ENCODE measurements at places on chromosomes 3 and 15. TPM values are rescaled to one million over a fixed set of nuclear protein-coding genes. Genes with fewer than 3 reads are reported as not detected.
A peak's percentile ranks its signal among the peaks of the same experiment; 100 is the strongest.

Gene ZKSCAN7
- total RNA-seq: 1.6 TPM

DNA sequence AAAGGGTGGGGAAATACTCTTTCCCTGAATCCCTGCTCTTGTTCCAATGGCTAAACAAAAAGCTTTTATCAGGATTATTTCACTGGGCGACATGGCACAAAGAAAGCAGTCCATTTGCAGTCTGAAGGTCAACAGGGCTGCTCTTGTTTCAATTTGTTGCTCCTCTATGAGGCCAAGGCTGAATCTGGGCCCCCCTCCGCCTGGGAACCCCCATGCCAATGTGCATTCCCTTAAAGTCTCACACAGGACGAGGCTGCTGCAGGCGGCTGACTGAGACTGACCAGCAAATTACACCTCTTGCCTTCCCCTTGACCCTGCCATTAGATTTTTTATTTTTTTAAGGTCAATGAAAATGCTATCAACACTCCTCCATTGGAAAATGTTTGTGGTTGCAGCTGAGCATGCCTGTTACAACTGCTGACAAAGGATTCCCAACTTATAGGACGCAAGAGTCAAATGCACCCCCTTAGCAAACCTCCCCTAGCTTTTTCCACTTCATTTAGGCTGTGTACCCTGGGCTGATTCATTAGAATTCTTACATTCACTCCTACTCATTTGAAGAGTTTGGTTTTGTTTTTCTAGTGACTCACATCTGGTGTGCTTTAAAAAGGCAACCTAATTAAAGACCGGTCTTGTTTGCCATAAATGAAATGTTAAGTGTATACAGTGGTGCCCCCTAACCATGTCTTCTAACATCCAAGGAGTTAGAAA lies 60.8 kb upstream of the ARHGEF3 start:
- H3K27me3 ChIP-seq: no peaks in the 10 kb centered on the region
- no peaks in the 10 kb centered on the region for H3K4me1 ChIP-seq
- H3K27ac ChIP-seq: no peak overlapping the region

Gene GOLGA8N
- 7.9 TPM for total RNA-seq

DNA sequence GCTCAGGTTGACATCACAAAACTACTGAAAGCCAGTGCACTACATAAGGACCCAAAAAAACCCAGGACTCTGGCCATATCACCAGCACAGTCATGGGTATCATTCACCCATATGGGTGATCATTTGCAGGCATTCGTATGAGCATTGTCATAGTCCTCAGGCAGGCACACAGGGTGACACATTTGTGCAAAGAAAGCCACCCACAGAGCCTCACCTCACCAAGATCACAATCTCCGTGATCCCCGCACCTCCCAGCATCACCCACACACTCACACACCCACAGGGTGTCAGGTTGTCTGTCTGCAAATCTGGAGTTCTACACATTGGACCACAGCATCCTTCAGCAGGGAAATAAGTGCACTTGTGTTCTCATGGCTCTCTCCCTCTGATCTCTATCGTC lies 166.0 kb upstream of the LPP start:
- no peaks in the 10 kb centered on the region for H3K36me3 ChIP-seq
- no peak overlapping the region for H3K4me3 ChIP-seq
- peaks cover 15% of the 10 kb centered on the region for H3K4me1 ChIP-seq

Gene CYP1A2
- not detected for total RNA-seq

Gene GOLGA8J
- not detected for total RNA-seq

GRCh38 chr3:99108508-99108907 lies 207.0 kb upstream of the DCBLD2 start:
- H3K27ac ChIP-seq: no peak overlapping the region
- no peaks in the 10 kb centered on the region for H3K36me3 ChIP-seq
- no peaks in the 10 kb centered on the region for H3K27me3 ChIP-seq

GRCh38 chr3:188158731-188159310 lies 4.9 kb downstream of the LPP start:
- H3K27ac ChIP-seq: peak overlapping the region; percentile 67
- H3K4me3 ChIP-seq: peak overlapping the region; percentile 19

Gene SENP8
- total RNA-seq: 8.8 TPM

DNA sequence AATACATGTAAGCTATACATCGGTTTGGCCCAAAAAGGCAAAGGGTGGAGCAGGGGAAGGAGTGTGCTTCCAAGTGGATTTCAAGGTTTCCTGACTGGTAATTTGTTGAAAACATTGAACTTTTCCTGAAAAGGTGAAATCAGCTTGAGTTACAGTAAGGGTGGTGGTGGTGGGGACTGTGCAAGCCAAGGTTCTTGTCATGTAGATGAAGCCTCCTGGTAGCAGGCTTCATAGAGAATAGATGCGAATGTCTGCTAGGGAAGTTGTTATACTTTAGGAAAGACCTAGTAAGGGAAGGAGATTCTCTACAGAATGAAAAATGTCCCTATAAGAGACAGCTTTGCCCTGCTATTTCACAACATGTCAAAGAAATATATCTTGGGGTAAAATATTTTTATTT lies 528.2 kb upstream of the CBLB start:
- no peak for DNase-seq
- H3K27ac ChIP-seq: no peak overlapping the region
- no peaks in the 10 kb centered on the region for H3K4me1 ChIP-seq
- H3K36me3 ChIP-seq: no peaks in the 10 kb centered on the region
- no peaks in the 10 kb centered on the region for H3K27me3 ChIP-seq

- H3K4me3 ChIP-seq: no peak overlapping the region
- no peaks in the 10 kb centered on the region for H3K4me1 ChIP-seq
- no peaks in the 10 kb centered on the region for H3K27me3 ChIP-seq
- H3K27ac ChIP-seq: no peak overlapping the region
- H3K36me3 ChIP-seq: no peaks in the 10 kb centered on the region
Observed at GRCh38 chr3:185058796-185059195, 94.1 kb downstream of the C3orf70 start.

DNA sequence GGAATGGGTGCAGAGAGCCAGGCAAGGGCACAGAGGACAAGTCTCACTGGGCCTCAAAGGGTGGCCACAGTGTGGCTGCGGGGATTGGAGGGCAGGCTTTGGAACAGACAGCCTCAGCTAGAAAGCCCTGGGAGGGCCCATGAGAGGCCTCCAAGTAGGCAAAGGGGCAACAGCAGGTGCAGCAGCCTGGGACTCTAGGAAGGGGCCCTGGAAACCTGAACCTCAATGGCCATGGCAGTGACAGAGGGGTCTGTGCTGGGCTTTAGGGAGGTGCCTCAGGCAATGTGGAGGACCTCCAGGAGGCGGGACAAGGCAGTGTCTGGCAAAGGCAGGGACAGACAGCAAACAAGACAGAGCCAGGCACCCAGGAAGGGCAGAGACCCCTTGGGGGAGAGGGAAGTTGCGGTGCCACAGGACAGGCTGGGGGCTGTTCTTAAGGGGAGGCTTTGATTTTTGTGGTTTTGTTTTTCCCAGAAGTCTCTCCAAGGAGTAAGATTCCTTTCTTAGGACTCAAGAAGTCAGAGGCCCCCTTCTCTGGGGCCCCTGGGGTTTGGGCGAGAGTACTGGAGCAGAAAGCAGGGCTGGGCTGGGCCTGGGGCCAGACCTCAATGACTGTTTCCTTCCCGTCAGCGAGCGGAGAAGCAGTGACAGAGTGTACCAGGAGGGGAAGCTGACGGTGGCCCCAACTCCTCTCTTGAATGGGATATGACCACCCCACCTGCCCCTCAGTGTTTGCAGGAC lies 9.7 kb downstream of the STOML1 start:
- H3K36me3 ChIP-seq: no peaks in the 10 kb centered on the region
- H3K4me3 ChIP-seq: no peak overlapping the region
- peaks cover 69% of the 10 kb centered on the region for H3K4me1 ChIP-seq
- peak overlapping the region; percentile 99 for H3K27ac ChIP-seq
- peak; percentile 89 for DNase-seq

Gene SERPINI2
- total RNA-seq: not detected

GRCh38 chr3:48553886-48554845 lies 2.4 kb downstream of the PFKFB4 start:
- H3K36me3 ChIP-seq: no peaks in the 10 kb centered on the region
- DNase-seq: no peak
- H3K27ac ChIP-seq: no peak overlapping the region
- H3K4me3 ChIP-seq: no peak overlapping the region
- no peaks in the 10 kb centered on the region for H3K4me1 ChIP-seq

DNA sequence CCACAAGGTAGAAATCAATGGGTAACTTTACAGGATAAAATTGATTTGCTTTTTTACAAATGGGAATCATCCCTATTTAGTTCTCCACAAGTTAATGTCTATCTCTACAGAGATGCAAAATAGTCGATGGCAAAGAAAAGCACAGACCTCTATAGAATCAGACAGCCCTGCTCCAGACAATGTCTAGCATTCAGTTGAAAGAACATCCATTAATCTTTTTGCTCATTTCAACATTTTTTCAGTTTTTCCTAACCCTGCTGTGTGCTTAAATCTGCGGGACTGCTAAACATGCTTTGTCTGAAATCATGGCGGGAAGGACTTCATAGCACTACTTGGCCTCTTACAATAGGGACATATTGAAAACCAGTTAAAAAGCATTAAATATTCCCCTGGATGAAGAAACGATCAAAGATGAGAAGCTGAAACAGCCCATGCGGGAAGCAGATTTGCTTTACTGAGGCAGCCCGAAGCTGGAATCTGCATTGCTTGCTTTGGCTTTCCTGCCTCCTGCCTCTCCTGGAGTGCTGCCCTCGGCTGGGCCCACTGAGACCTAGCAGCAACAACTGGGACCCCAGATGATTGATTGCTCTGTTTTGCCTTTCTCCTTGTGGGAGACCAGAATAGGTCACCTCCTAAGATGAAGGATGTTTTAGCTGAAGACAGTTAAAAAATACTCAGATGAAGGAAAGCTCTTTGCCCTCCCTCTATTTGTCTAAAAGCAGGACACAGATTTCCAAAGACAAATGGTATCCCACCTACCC lies 38.5 kb upstream of the RASGRP1 start:
- H3K27me3 ChIP-seq: peaks cover 15% of the 10 kb centered on the region
- H3K4me3 ChIP-seq: no peak overlapping the region
- DNase-seq: no peak
- no peaks in the 10 kb centered on the region for H3K4me1 ChIP-seq
- H3K27ac ChIP-seq: no peak overlapping the region

- H3K27me3 ChIP-seq: no peaks in the 10 kb centered on the region
- DNase-seq: peak; percentile 70
- no peak overlapping the region for H3K4me3 ChIP-seq
- H3K27ac ChIP-seq: peak overlapping the region; percentile 82
Observed at GRCh38 chr15:70504299-70504951, 258.9 kb downstream of the UACA start.

- peaks cover 15% of the 10 kb centered on the region for H3K4me1 ChIP-seq
- DNase-seq: no peak
Observed at GRCh38 chr3:88031642-88032077, 27.1 kb downstream of the CGGBP1 start.

DNA sequence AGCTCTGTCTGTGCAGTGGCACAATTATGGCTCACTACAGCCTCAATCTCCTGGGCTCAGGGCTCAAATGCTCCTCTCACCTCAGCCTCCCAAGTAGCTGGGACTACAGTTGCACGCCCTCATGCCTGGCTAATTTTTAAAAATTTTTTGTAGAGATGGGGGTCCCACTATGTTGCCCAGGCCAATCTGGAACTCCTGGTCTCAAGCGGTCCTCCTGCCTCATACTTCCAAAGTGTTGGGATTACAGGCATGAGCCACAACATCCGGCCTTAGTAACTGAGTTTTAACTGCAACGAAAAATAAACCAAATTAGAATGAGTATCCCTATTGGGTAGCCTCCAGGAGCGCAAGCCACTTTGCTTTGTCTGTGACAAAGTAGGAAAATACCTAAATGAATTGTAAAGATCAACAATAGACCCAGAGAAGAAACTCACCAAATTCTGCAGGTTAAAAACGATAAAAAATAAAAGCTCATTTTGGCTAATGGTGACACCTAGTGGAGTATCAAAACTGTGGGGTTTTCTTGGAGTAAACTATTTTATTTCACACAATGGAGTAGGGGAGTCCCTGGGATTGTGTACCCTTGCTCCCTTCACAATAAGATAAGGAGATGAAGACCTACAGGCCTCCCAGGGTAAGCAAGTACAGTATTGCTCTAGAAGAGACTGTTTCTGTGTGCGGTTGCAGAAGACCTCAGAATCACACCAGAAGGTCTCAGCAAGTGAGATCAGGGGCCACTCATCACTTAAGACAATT lies 21.0 kb upstream of the CA12 start:
- H3K4me1 ChIP-seq: no peaks in the 10 kb centered on the region
- H3K27ac ChIP-seq: no peak overlapping the region
- H3K27me3 ChIP-seq: no peaks in the 10 kb centered on the region

DNA sequence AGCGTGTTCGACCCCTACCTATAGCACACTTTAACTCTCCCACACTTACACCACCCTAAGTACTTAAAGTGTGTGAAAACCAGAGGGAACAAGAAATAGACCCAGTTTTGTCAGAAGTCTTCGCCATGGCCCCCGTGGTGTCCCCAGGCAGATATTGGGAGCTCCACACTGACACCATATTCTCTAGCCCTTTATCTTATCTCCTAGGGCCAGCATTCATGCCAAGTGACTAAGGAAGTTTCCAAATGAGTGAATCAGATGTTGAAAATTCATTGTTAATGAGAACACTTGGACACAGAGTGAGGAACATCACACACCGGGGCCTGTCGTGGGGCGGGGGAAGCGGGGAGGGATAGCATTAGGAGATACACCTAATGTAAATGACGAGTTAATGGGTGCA lies 31.8 kb downstream of the P3H2 start:
- no peak for DNase-seq
- H3K36me3 ChIP-seq: no peaks in the 10 kb centered on the region
- H3K4me3 ChIP-seq: no peak overlapping the region

Gene CTDSPL2
- total RNA-seq: 20.4 TPM

GRCh38 chr15:58224068-58224467 lies 85.9 kb downstream of the AQP9 start:
- peaks cover 32% of the 10 kb centered on the region for H3K4me1 ChIP-seq
- H3K27ac ChIP-seq: no peak overlapping the region
- H3K36me3 ChIP-seq: no peaks in the 10 kb centered on the region
- no peak overlapping the region for H3K4me3 ChIP-seq

GRCh38 chr3:60308808-60309207 lies 942.4 kb downstream of the FHIT start:
- H3K36me3 ChIP-seq: no peaks in the 10 kb centered on the region
- no peak overlapping the region for H3K4me3 ChIP-seq
- H3K27ac ChIP-seq: no peak overlapping the region
- no peaks in the 10 kb centered on the region for H3K4me1 ChIP-seq
- DNase-seq: no peak

Measured in heart right ventricle (tissue), 16 donors.